ENCODE measurements at places on chromosomes 2 and 18. TPM values are rescaled to one million over a fixed set of nuclear protein-coding genes. Genes with fewer than 3 reads are reported as not detected.
A peak's percentile ranks its signal among the peaks of the same experiment; 100 is the strongest.

The KCNG2 gene
- not detected for total RNA-seq

The SAG gene
- total RNA-seq = not detected

The TDRD15 gene
- not detected for total RNA-seq

The PGAP1 gene
- 17.7 TPM for total RNA-seq

The DYSF gene
- 3.5 TPM for total RNA-seq

The CYTIP gene
- 520 TPM for total RNA-seq

The ANKRD62 gene
- not detected for total RNA-seq

The CELF4 gene
- total RNA-seq = not detected

DNA sequence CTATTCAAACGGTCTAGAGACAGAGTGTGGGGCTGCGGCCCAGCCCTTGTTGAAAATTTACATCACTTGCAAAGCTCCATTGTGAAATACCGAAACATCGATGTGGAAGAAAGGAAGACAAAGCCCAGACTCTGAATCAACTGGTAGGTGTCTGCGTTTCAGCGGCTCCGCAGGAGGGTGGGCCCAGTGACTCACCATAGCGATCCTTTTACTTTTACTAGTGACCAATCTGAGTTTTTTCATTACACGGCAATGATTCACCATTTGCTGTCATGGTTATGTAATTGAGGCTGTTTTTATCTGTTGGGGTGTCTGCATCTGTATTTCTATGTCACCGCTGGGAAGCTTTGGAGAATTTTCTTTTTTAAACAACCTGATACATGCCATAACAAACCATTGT, 66.6 kb upstream of the ODC1 start:
- no peak for DNase-seq

GRCh38 chr2:234671231-234671630, 174.3 kb upstream of the ARL4C start:
- no peak for DNase-seq

GRCh38 chr2:36561237-36561944, 36.6 kb downstream of the FEZ2 start:
- no peak for DNase-seq

- no peak for DNase-seq
Measured at GRCh38 chr18:57943723-57944122, 100.3 kb upstream of the NEDD4L start.

DNA sequence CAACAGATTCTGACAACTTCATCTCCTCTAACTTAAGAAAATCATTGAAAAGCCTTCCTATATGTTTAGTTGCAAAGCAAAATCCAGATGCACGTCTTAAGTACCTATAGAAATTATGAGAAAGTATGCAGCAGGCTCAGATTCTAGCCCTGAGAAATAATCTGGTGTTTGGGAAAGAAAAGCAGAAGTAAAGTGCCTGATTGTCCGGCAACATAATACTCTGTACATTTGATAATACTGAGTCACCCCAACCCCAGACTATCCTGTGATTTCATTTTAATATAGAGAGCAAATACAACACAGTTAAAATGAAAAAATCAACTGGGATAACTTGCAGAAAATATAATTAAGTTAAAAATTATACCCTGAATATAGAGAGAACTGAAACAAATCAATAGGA, 13.5 kb downstream of the RFX8 start:
- DNase-seq = no peak

- no peak for DNase-seq
Measured at GRCh38 chr18:57787068-57787685, 15.9 kb downstream of the ATP8B1 start.

- peak; percentile 23 for DNase-seq
Measured at GRCh38 chr2:241035142-241035817, 36.9 kb downstream of the SNED1 start.

DNA sequence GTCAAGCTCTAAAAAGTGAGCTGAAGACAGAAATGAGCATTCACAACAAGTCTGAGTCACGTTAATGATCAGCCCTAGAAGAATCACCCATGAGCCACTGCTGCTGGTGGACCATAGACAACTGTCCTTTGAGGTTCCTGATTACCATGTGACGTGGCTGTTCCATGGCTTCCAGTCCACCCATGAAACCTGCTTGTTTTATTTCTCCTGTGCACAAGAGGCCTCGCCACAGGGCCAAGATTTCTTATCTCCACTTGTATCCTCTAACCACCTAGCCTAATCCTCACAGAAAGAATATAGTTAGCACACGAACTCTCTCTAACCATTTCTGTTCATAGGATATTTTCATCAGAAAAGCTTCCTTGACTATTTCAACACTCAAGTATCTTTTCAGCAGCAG, 242.7 kb downstream of the MREG start:
- no peak for DNase-seq

DNA sequence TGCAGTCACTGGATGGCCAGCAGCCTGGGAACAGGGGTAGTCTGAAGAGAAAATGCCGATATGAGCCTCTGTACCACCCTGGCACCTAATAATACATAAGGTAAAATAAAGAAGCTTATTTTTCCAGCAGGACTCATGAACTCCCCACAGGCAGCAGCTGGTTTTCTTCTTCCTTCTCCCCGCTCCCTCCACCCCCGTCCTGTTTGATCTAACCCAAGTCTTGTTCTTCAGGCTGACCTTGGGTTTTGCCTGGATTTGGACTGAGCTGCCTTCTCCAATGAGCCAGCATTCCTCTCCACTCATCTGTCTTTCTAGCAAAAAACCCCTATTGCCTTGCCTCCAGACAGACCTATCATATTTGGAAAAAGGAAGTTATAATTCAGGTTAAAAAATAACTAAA, 111.8 kb downstream of the CELF4 start:
- DNase-seq = no peak

DNA sequence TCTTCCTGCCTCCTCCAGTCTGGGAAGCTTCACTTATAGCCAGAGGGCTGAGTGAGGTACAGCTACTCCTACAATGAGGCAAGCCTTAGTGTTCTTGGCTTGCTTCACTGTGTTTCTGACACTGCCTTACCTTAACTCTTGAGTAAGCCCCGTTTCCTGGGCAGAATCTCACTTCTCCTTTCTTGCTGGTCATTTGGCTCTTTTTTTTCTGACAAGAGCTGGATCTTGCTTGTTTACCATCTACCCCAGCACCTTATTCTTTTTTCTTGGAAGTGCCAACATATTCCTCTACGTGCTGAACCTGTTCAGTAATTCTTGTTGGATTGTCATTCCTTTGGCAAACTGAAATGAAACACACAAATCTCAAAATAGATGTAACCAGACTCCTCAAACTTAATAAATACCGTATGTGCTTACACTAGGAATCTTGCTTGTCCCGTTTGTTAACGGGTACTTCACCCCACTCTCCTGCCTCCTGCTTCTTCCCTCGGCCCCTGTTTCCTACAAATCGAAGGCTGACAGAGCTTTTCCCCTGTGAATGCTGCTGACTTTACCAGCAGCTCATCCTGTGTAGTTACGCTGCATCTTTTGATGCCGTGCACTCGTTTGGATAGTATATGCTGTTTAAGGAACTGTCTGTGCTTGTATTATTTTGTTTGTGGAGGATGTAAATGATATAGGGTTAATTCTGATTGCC, 132.2 kb downstream of the FMNL2 start:
- DNase-seq = no peak

DNA sequence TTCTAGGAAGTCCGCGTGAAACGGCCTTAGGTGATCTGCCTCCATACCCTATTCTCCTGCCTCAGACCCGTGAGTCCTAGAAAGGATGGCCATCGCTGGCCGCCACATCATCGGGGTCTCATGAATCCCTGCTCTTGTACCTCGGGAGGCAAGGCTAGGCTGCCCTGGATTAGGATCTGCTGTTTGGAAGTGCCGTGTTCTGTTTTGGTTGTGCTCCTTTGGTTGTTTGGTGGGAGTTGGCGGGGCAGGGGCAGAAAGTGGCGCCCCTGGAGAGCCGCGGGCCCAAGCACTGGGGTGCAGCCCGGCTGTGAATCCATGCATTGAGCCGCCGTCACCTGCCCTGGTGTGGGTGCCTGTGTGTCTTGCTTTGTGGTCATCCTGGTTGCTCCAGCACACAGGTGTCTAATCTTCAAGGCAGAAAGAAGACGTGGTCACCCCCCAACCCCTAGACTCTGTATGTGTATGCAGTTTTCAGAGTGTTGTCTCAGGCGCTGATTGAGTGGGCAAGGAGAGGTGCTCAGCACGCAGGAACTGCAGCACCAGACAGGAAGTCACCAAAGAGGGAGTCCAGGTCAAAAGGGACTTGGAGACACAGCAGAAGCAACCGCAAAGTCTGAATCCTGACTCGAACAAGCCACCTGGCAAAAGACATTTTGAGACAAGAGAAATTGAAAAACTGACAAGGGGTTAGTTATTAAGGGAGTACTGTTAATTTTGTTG, 80.0 kb upstream of the LDLRAD4 start:
- DNase-seq = peak; percentile 26

DNA sequence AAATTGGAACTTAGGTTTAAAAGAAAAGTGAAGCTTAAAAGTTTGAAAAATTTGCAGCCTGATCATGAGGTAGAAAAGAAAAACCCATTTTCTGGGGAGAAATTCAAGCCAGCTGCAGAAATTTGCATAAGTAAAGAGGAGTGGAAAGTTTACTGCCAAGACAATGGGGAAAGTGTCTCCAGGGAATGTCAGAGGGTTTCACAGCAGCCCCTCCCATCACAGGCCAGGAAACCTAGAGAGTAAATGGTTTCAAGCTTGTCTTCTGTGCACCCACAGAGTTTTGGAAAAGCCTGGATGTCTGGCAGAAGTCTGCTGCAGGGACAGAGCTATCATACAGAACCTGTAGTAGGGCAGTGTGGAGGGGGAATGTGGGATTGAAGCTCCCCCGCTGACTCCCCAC, 254.0 kb upstream of the FSIP2 start:
- DNase-seq = no peak

All from activated CD8-positive, alpha-beta T cell treated with anti-CD3 and anti-CD28 coated beads for 36 hours (primary cell).